ENCODE measurements at places on chromosomes 6 and 20. TPM values are rescaled to one million over a fixed set of nuclear protein-coding genes. Genes with fewer than 3 reads are reported as not detected.

DNA sequence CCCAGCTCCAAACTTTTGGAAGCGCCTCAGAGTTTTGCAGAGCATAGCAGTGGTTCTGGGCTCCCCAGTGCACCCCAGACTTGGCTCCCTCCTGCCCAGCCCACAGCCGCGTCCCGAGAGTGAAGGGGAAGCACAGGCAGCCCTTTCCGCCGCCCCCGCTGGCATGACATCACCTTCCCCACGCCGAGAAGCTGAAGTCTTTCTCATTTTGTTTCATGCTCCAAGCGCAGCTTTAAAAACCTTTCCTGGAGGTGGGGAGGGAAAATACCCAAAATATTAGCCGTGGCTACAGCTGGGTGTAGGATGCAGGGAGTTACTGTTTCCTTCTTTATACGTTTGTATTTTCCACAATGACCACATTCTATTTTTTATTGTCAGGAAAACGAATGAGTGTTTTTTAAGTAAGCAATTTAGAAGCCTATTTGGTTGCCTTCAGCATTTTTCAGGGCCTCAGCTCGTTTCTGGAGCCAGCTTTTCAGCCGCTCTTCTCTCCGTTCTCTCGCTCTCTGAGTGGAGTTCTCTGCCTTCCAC, 72.9 kb downstream of the SNX5 start:
- DNase-seq, result no peak
- H3K27me3 ChIP-seq, result peaks cover 12% of the 10 kb centered on the region
- no peak overlapping the region for H3K27ac ChIP-seq
- no peak overlapping the region for H3K4me3 ChIP-seq
- H3K4me1 ChIP-seq, result peaks cover 9% of the 10 kb centered on the region

DNA sequence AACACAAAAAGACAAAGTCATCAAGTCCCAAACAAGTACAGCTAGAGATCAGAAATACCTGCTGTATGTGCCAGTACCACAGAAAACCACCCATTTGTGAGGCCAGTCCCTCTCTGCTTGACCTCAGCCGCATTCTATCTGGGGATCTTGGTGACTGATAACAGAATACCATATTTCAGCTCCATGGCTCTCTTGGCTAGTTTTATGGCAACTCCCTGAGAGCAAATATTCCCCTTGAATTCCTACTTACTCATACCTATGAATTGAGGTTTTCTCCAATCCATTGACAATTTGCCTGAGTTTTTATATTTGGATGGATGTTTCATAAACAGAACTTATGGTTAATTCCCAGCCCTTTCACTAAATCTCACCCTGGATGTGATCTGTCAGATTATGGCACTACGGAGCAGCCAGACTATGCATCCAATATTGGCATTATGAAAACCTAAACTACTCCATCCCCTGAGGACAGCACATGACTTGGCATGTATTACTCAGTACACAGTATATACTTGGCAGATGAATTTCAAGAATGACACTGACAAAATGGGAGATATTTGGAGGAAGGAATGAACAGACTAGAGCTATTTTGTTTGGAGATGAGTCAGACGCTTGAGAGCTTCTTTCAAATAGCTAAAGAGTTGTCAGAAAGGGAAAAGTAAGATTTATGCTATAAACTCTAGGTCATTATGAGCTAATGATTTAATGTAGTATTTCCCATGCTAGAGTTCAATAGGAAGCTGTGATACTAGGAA, 95.7 kb downstream of the PRDM1 start:
- H3K36me3 ChIP-seq, result no peaks in the 10 kb centered on the region
- no peaks in the 10 kb centered on the region for H3K27me3 ChIP-seq
- H3K4me1 ChIP-seq, result peaks cover 55% of the 10 kb centered on the region
- no peak for DNase-seq

Gene NKAPL
- 0.14 TPM for polyA plus RNA-seq

- no peaks in the 10 kb centered on the region for H3K36me3 ChIP-seq
- H3K27ac ChIP-seq, result no peak overlapping the region
- H3K4me1 ChIP-seq, result no peaks in the 10 kb centered on the region
- H3K4me3 ChIP-seq, result no peak overlapping the region
- H3K27me3 ChIP-seq, result no peaks in the 10 kb centered on the region
Observed at GRCh38 chr6:44737829-44738528, 350.5 kb downstream of the CDC5L start.

GRCh38 chr6:41937861-41938574, 3.6 kb downstream of the CCND3 start:
- no peak for DNase-seq
- H3K4me1 ChIP-seq, result peaks cover 66% of the 10 kb centered on the region
- H3K36me3 ChIP-seq, result peaks cover 35% of the 10 kb centered on the region
- H3K4me3 ChIP-seq, result peak overlapping the region; percentile 75

Gene KCNK5
- not detected for polyA plus RNA-seq

Gene VAPB
- polyA plus RNA-seq, result 20.0 TPM

Gene DLL1
- not detected for polyA plus RNA-seq

GRCh38 chr6:167907837-167908681, 81.3 kb downstream of the AFDN start:
- H3K36me3 ChIP-seq, result peaks cover 2% of the 10 kb centered on the region
- H3K27ac ChIP-seq, result no peak overlapping the region
- H3K4me1 ChIP-seq, result no peaks in the 10 kb centered on the region
- DNase-seq, result no peak

Gene COL21A1
- not detected for polyA plus RNA-seq

DNA sequence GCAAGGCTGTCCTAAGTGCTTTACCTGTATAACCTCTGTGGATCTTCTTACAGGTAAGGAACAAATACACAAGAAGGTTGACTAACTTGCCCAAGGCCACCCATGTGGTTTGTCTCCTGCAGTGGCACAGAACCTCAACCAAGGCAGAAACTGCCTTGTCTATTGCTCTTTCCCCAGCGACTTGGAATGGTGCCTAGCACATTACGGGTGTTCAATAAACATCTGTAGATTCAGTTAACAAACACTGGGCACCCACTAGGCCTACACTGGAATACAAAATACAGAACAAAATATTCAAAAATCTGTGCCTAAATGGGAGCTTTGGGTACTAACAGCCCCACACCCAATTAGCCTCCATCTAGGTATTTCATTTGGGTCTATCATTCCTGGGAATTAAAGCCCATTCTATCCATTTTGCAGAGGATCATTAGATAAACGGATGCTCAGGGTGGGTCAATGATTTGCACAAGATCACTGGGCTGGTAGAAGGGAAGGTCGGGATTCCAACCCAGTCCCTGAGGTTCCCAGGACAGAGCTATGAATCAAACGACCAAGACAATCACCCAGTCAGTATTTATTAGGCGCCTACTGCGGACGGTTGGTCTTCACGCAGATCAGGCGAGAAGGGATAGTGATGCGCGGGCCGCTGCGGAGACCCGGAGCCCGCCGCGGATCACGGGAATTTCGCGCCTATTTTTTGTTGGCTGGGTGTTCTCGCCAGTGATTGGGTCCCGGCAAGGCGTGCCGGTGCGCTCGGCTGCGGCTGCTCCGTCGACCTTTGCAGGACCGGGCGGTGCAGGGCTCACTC, at the start of gene STK35:
Gene STK35 (plus strand): TSS at position 771 of the 808 bp plus-strand sequence. CDS start 55 bp downstream, outside the sequence.
- H3K27ac ChIP-seq, result peak within 1 kb of the TSS; percentile 98
- no peaks in the 10 kb centered on the region for H3K27me3 ChIP-seq
- peaks cover 9% of the 10 kb centered on the region for H3K36me3 ChIP-seq
- H3K4me1 ChIP-seq, result peaks cover 41% of the 10 kb centered on the region

- DNase-seq, result no peak
- no peaks in the 10 kb centered on the region for H3K36me3 ChIP-seq
- H3K4me1 ChIP-seq, result no peaks in the 10 kb centered on the region
- H3K4me3 ChIP-seq, result no peak overlapping the region
- no peak overlapping the region for H3K27ac ChIP-seq
- peaks cover 2% of the 10 kb centered on the region for H3K27me3 ChIP-seq
Observed at GRCh38 chr20:10090588-10091166, 55.9 kb downstream of the ANKEF1 start.

Data from CD4-positive, CD25-positive, alpha-beta regulatory T cell (primary cell).